SIG-M5 (cell line): ENCODE measurements at places on chromosomes 1 and 21.

- DNase-seq, result peak; percentile 48
Observed at GRCh38 chr1:209884665-209885117, 53.3 kb upstream of the SYT14 start.

GRCh38 chr21:34734696-34735095 is 65.9 kb downstream of the CLIC6 start:
- no peak for DNase-seq

DNA sequence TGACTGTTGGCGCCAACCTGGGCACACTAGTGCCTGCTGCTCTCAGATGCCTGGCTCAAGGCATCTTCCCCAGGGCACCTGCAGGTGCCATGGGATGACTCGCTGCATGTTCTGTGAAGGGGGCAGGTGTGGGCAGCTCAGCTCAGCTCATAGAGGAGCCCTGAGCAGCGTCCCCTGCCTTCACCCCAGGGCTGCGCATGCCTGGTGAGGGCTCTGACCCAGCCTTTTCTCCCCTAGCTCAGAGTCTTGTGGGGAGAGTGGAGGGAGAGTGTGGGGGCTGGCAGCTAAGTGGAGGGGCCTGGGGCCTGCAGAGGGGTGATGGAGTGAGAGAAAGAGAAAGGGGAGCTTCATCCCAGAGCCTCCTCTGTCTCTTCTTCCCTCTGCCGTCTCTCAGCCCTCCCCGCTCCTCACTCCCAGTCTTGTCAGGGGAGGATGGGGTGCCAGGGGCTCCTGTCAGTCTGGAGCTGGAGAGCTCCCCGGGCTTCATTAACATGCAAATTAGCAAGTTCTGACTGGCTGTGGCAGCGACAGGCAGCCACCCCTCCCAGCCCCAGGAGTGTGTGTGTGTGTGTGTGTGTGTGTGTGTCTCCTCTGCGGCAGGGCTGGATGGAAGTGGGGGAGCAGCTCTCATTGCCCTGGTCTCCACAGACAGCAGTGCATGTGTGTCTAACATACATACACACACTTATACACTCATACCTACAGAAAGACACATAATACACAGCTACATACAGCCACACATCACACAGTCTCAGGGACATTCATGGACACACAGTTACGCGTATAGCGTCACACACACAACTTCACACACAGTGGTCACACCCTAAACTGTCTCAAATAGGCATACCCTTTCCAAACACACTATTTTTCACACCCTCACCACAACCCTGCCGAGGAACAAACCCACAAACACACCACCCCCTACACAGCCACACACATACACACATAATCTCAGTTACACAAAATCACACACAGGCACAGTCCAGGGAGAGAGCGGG is 34.0 kb downstream of the FOXO6 start:
- no peak for DNase-seq

DNA sequence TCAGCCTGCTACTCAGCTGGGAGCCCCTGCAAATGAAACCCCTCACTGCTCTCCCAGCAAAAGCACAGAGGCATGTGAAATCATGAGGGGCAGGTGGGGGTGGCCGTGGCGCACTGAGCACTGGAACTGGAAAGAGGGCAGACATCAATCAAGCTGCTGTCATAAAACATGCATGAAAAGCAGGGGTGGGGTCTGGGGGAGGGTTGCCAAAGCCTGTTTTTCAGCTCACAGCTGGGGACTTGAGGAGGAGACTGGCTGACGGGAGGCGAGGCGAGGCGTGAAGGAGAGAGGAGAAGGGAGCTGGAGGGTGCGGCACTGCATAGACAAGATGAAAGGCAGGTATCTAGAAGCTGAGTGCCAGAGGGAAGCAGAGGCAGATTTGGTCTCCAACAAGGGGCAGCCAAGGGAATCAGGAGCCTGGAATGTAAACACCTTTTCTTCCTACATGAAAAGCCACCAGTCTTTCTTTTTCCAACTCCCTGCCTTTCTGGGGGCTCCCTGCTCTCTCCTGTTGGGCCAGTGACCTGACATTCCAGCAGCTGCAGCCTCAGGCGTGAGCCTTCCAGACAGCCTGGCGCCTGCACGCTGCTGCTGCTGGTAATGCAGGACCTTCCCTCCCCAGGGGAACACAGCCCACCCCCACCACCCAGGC is 87.0 kb downstream of the NMNAT2 start:
- no peak for DNase-seq
